ENCODE measurements at places on chromosomes 7 and 10.

DNA sequence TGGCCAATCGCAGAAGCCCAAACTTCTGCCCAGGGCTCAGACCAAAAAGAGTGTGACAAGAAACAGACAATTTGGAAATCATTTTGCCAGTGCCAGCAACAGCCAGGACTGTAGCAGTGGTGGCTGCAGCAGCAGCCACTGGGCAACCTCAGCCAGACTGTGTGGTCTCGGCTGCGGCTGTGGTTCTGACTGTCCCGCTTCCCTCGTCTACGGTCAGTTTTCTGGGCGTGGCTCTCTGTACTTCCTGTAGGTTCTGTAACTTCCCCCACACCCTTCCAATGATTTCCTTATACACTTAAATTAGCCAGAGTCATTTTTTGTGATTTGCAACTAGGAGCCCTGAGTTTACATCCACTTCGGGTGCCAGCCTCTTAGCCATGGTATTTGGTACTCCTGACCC, 39.9 kb downstream of the CYTH3 start:
- DNase-seq = no peak

DNA sequence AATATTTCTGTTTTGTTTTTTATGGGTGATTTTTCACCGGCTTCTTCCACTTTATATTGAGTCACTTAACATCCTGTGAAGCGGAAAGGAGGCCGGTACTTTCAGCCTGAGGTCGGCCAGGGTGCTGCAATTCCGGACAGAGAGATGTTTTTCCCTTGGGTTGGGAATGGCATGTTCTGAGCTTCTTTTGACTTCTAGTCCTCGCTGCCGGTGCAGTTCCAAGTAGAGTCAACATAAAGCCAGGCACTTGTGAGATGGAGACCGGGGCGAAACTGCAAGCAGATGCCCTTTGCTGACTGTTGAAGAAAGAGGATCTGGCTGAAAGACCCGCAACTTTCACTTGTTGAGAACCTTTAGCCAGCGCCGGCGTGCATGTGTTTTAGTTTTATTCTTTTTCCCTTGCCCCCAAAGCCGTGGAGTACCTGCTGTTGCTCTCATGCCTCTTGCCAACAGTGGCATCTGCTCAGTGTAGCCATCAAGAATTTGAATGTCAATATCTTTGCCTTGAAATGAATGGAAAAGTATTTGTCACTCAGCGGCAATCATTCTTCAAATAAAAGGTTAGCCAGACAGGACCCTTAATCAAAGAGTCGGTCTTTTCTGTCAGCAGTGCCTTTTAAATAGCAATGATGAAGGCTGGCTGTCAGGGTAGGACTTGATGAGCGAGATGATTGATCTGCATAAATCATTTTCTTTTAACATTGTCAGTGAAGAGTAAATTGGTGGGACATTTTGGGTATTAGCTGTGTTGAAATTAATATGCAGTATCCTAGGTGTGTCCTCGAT, 351.2 kb downstream of the LRMDA start:
- no peak for DNase-seq

- no peak for DNase-seq
Observed at GRCh38 chr7:80463272-80463920, 48.5 kb downstream of the GNAT3 start.

- no peak for DNase-seq
Observed at GRCh38 chr7:127751490-127752448, 99.8 kb downstream of the SND1 start.

GRCh38 chr10:51447119-51447518, 252.3 kb downstream of the CSTF2T start:
- DNase-seq = no peak

GRCh38 chr7:85890244-85890811, 703.5 kb upstream of the SEMA3D start:
- no peak for DNase-seq

DNA sequence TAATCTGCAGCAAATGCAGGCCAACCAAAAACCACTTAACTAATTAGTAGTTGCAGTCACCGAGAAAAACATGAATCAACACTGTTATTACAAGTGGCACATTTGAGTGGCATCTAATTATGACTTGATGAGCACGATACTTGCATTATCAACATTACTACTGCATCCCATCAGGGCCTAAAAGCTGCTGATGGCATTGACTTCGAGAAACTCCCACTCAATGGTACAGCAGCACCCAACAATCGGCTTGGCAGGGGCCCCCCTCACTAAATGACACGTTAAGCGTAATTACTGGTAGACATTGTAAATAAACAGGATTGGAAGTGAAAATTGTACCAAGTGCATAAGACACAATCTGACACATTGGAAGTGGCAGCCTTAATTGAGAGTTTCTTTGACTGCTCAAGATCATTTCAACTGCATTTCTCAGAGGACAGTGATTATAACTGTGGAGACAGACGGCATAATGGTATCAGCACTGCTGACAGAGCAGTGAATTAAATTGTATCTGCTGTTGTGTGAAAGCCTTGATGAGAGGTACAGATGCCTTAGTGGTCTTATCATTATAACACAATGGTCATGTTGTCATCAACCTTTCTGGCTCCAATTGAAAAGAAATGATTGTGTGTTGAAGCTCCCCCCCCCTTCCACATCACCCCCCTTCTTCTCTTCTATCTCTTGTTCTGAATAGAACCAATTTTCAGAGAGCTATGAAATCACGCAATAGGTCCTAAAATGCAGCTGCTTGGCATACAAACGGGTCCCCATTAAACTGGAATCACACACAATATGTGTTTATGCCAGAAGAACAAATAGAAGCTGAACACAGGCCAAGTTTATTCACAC, 43.4 kb downstream of the SHTN1 start:
- DNase-seq = no peak

DNA sequence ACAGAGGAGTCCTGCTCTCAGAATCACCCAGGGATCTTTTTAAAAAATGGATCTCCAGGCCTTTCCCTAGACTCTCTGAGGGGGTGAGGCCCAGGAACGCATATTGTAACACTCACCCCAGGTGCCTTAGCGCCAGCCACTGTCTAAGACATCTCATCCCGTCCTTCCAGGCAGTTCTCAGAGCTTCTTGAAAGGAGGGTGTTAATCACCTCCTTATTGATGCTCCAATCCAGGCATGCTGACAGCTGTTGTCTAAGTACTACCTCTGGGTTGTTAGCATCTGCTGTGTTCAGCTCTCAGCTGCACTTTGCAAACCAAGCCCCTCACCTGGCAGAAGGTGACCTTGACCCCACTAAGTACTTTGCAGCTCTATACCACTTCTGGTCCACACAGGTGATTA, 36.0 kb downstream of the KIAA1549 start:
- DNase-seq = no peak

DNA sequence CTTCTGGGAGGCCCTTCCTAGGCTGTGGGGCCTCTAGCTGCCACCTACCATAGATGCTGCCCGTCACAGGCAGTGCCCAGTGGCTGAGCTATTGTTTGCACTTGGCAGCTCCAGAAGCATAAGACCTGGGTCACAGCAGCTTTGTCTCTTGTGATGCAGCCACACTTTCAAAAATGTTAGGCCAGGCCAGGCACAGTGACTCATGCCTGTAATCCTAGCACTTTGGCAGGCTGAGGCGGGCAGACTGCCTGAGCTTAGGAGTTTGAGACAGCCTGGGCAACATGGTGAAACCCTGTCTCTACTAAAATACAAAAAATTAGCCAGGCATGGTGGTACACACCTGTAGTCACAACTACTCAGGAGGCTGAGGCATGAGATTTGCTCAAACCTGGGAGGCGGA, 9.5 kb upstream of the KAZALD1 start:
- peak; percentile 52 for DNase-seq

DNA sequence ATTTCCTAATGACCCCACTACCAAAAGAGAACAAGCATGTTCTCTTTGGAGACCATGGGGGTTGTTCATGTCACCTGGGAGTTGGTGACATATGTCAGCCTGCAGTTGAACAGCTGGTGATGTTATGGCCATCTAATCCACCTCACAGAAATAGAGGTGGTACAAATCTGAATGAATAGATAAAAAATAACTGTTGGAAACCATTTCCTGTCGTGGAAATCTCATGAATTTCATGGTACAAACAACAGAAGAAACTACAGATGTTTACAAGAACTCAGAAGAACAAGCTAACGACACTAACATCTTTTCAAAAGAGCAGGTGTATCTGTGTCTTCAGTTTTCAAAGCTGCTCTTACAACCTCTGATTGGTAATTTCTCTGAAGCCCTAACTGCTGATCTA, 81.3 kb downstream of the RAPGEF5 start:
- no peak for DNase-seq

GRCh38 chr10:64363687-64364086, 842.5 kb downstream of the REEP3 start:
- DNase-seq = no peak

GRCh38 chr7:84578825-84579224, 384.2 kb upstream of the SEMA3A start:
- no peak for DNase-seq

DNA sequence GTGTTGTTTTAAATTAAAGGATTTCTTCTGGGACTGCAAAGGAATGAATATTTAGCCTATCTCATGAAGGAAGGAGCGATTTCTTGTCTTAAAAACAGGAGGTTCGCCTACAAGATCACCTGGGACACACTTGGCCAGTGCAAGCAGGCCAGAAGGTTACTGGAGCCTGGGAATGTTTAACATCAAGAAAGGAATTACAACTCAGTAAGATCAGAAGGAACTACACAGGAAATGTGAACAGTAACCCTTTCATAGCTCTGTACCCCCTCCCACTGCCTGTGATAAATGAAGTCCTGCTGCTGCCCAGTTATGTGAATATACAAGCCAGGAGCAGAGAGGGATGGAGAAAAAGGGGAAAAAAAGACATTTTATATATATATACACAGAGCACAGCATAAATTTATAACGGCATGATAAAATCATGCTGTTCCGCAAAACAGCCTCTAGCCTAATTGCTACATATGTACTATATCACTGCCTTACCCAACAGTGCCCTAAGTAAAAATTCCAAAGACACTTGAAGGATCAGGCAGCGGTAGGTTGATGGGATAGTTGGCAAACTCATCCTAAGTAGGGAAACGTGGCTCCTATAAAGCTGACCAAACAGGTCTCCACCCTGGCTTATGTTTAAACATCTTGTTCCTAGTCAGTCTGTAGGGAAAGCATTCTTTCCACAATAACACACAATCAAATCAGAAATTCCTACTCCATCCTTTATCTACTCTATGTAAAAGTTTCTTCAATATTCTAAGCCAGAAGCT, 63.8 kb downstream of the ZNF438 start:
- no peak for DNase-seq

GRCh38 chr10:56068040-56068439, 293.0 kb downstream of the ZWINT start:
- DNase-seq = no peak

- no peak for DNase-seq
Observed at GRCh38 chr7:134044682-134045081, 82.5 kb upstream of the LRGUK start.

- DNase-seq = no peak
Observed at GRCh38 chr7:55545496-55545895, 26.8 kb downstream of the VOPP1 start.

DNA sequence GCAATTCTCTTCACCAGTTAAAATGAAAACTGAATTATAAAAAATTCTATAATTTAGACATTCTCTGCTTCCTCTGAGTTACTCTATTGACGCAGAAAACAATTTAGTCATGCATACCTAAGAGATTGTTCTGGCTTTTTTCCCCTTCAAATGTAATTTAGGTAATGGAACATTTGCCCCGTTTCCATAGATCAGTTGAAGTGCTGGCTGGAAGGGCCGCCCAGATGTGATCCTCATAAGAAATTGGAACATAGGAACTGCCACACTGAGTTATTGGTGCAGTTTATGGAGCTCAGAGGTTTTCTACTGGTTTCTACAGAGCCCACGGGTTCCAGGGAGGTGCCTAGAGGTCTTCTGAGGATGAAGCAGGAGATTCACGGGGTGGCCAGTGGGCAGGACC, 581.7 kb downstream of the SDK1 start:
- no peak for DNase-seq

DNA sequence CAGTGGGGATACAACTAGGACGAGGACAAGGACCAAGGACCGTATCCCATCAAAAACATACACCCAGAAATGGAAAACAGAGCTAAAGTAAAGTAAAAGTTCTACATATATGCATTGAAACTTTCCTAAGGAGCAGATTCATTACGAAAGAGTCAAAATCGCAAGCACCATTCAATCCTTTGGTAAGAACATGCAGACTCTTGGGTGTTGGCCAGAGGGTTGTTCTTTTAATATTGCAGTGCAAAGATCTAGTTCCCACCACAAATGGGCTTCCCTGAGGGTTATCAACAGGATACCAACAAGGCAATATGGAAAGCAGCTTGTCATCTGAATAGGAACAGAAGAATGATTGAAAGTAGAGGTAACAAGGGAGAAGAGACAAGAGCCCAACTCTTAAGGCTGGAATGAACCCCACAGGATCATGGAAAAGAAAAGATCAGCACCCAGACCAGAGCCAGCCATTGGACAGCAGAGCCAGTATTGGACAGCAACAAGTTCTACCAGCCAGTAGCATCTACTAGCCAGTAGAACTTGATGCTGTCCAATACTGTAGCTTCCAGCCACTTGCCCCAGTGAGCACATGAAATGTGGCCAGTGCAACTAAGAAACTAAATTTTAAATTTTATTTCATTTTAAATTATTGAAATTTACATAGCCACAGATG, 66.0 kb downstream of the OSBPL3 start:
- no peak for DNase-seq

DNA sequence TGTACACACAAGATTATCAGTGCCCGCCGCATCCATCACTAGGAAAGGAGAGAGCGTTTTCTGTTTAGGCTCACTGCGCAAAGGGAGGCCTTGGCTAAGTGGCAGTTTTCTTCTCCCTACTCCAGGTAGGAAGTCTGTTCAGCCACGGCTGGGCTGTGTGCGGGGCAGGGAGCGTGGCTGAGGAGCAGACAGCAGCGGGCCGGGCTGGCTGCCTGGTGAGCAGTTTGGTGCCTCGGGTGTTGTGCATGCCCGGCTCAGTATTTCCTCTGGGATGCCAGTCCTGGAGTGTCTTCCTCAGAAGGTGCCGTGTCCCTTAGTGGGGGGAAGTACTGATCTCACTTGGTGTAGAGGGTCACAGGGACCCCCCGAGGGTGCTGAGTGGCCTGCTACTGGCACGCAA, 114.4 kb downstream of the NT5C2 start:
- DNase-seq = no peak

- DNase-seq = no peak
Observed at GRCh38 chr10:108708363-108708762, 1214.9 kb downstream of the XPNPEP1 start.

Measured in ascending aorta (tissue), 2 donors.